ENCODE measurements at places on chromosomes 13 and 19.

GRCh38 chr13:75871059-75871458, 234.9 kb downstream of the LMO7 start:
- DNase-seq: peak; percentile 31

DNA sequence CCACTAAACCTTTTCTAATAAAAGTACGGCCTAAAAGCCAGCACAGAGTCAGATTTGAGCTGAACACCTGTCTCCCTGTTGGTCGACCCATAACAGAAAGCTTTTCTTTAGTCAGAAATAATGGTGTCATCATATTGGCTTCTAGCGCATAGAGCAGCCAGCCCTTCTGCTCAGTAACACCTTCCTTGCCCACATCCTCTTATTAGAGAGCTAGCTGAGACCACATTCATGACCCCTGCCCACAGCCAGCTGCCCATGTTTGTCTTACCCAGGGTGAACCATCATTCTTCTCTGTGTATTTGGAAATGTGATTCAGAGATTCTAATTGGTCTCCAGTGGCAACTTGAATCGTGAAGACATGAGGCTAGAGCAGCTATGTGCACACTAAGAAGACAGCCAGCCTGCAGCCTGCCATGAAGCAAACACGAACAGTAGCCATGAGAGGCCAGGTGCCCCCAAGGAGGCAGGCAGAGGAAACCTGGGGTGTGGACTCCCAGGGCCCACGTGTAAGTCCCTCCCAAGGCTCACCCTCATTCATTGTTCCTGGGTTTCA, 82.3 kb upstream of the PDCD5 start:
- peak; percentile 62 for DNase-seq

DNA sequence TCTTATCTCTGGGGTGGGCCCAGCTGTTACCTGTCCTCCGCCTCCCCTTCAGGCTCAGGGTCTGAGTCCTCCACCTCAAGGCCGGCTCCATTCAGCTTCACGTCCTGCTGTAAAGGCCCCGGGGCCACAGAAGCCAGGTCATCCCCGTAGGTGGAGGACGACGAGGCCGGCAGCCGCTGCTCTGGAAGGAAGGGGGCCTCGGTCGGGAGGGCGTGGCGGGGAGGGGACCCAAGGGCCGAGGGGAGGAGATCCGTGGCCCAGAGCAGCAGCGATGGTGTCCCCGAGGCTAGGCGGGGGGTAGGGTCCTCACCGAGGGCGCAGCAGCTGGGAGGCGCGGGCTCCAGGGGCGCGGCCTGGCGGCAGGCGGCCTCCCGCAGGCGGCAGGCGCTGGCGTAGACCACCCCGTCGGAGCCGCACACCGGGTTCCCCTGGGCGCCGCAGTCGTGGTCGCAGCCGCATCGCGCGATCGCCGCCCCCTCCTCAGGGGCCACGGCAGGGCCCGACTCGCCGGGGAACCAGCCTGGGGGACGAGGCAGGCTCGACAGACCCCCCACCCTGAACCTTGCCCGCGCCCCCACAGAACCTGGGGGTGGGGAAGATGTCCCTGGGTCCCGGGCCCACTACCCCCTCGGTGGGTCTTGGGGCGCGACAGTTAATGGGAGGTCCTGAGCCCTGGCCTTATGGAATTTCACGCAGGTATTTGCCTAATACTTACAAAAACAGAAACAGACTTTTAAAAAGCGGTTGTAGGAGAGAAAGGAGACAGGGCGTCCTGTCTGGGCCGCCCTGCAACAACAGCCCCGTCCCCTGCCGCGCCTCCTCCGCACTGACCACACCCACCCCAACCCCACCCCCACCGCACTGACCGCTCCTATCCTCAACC, 7.6 kb downstream of the F2RL3 start:
- peak; percentile 48 for DNase-seq

- no peak for DNase-seq
Measured at GRCh38 chr13:25977671-25978070, 74.1 kb downstream of the SHISA2 start.

GRCh38 chr13:23945612-23946011, 48.3 kb upstream of the C1QTNF9B start:
- no peak for DNase-seq

DNA sequence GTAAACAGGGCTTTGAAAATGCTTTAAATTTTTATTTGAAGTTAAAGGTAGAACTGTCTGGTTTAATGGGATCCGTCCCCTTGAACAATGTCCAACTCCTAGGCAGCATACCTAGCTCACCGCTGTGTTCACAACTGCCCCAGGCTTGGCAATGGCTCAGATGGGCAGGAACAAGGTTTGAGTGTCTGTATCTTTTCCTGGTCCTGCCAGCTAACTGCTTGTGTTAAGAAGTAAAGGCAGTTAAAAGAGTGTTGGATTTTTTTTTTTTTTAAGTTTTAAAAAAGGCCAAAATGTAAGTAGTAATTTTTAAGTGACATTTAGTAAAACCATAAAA, 66.7 kb upstream of the FNDC3A start:
- DNase-seq: no peak

GRCh38 chr19:56705939-56706338, 34.4 kb upstream of the ZNF835 start:
- DNase-seq: no peak

DNA sequence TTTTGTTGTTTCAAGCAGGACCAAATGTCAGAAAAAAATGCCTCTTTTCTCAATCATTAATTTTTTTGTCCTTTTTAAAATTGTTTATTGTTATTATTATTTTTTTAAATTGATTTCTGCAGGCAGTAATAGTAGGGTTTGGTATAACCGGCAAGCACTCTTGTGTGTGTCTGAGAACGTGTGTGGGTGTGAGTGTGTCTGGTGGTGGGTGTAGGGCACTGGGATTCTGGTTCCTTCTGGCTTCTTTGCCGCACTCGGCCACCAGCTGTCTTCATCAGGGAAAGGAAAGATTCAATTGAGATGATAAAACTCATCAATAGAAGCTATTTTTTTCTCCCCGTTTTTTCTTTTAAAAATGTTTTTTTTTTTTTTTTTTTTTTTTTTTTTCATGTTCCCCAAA, 56.4 kb downstream of the IER2 start:
- DNase-seq: no peak

GRCh38 chr19:44512326-44513298, 12.3 kb upstream of the ZNF180 start:
- DNase-seq: peak; percentile 48

- DNase-seq: peak; percentile 77
Measured at GRCh38 chr19:15452111-15453047, 2.6 kb upstream of the WIZ start.

DNA sequence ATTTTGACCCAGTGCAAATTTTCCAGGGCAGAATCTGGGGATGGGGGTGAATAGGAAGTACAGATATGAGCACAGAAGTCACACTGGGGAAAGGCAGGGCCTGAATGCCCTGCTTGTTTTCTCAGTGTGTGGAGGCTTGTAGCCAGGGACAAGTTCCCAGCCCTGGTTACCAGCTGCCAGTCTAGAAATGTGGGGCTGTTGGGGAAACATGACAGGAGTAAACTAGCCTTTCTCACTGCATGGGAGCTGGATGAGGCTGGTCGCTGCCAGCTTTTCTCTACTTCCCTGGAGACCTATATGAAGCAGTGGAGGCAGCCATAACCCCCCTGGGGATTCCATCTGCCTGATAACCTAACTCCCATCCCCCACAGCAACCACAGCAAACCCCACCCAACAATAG, 2267.7 kb downstream of the PCDH9 start:
- no peak for DNase-seq

GRCh38 chr13:63851526-63851925, 2435.9 kb upstream of the PCDH20 start:
- DNase-seq: no peak

- DNase-seq: no peak
Measured at GRCh38 chr13:54486421-54487166, 1458.0 kb downstream of the OLFM4 start.

DNA sequence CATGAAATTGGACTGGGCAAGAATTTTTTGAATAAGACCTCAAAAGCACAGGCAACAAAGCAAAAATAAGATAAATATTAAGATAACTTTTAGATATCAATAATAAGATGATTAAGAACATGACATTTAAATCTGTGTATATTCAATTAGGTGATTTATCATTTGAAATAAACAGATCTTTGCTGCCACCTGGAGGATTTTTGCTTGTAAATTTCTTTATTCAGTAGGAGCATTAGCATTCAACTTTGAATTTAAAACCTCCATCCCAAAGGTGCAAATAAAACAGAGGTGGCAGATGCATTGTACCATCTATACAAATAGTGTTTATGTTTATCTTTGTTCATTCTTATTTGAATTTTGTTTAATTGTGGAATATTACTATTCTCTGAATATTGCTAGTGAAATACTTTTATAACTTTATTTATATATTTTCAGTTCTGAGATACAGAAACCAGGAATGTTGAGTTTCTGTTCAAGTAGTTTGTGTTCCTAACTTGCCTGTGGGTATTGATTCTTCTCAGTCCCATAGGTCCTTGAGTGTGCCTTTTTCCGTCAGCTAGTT, 20.9 kb downstream of the COG6 start:
- peak; percentile 61 for DNase-seq

DNA sequence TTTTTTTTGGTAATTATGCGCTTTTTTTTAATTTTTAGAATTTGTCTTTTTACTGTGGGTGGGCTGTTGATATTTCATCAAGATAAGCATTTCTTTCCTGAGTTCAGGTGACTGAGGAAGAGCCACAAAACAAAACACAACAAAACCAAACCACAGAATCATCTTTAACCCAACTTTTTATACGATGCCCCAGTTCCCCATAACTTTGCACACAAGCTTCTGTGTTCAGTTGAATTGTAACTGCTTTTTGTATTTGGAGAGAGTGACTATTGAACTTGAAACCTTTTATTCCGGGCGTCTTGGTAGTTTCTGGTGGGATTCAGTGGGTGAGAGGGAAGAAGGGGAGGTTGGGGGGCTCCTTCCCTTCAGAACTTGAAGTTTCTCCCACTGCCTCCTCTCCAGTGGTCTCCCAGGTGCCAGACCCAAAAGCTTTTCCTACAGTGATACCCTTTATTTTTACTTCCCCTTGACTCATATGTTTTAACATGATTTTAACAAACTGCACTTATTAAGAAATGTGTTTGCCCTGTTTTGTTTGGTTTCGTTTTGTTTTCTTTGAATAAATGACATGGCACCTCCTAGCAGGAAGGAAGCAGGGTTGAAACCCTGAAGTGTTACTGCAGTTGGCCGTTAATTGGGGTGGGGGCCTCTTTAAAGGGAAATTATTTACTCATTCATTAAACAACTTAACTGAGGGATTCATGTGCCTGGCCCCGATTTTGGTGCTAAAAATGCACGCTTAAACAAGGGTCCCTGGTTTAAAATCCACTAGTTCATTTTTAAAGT, 2.7 kb upstream of the CCDC97 start:
- no peak for DNase-seq

- no peak for DNase-seq
Measured at GRCh38 chr13:19860884-19861655, 2.4 kb downstream of the ZMYM5 start.

- peak; percentile 92 for DNase-seq
Measured at GRCh38 chr19:3721131-3721886, 13.1 kb downstream of the TJP3 start.

DNA sequence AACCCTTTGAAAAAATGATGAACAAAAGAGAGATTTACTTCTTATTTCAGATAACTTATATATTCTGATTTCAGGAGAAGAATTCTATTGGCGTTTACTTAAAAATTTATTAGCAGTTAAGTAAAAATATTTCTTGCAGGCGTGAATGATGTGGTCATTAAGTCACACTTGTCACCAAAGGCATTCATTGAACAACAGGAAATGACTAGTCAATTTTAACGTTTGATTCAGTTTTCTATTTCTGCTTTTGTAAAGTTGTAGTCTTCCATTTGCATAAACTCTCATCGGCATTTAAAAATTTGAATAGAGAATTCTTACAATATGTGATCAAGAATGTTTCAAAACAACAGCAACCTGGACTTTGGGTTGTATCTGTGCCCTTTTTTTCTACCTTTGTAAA, 83.4 kb downstream of the GPR12 start:
- no peak for DNase-seq

DNA sequence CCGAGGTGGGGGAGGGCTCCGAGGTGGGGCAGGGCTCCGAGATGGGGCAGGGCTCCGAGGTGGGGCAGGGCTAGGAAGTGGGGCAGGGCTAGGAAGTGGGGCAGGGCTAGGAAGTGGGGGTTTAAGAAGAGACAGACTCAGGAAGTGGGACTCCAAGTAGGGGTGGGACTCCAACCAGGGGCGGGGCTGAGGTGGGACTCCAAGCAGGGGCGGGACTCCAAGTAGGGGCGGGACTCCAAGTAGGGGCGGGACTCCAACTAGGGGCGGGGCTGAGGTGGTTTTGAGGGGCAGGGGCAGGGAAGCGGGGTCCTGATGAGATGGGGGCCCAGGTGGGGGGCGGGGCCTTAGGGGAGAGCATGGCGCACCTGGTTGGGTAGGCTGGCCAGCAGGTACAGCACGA, 13.6 kb downstream of the CFD start:
- no peak for DNase-seq

DNA sequence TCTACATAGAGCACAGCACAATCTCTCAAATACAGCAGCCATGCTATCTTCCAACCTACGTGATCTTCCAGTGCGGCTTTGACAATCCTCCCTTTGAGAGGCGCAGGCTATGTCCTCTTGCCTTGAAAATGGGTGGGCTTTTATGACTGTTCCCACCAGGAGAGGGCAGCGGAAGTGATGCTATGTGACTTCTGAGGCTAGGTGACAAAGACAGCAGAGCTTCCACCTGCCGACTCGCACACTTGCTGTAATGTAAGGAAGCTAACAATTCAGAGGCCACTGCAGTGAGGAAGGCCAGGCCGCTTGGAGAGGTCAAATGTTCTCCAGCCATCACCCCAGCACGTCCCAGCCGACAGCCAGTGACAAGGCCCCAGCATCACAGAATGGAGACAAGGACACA, 65.8 kb downstream of the MRPL57 start:
- peak; percentile 3 for DNase-seq

DNA sequence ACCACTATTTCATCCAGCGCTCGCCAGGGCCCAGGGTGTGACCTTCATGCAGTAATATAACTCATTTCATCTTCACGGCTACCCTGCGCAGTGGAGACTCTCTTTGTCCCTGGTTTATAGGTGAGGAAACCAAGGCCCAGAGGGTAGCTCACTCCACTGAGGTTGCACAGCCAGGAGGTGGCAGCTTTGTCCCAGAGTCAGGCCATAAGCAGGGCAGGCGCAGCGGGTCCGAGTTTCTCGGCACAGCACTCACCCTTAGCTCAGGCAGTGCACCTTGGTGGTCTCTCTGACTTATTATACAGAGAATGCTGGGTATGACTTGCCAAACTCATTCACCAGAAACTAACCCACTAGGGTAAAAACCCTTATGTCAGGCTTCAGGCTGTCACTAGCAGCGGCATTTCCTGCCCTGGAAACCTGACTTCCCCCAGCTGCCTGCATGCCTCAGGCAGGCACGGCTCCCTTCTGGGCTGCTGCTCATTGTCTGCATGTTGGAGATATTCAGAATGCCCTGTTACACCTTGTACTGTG, 24.5 kb downstream of the PPP5C start:
- no peak for DNase-seq

GRCh38 chr19:51702103-51702824, 9.1 kb downstream of the SPACA6 start:
- DNase-seq: no peak

DNA sequence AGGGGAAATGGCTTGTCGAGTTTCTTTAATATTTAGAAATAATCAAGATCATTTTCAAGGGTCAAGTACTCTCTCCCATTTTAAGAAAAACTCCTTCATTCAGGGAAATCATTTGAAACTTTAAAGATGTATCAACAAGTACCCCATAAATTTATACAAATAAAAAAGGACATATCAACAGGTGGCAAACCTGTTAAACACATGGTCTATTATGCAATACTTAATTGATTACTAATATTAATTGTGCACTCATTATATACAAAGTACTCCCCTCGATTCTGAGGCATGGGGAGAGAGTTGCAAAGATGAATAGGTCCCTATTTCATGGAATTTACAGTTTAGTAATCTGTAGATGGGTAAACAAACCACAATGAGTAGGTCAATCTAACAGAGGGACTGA, 2.1 kb upstream of the LRCH1 start:
- no peak for DNase-seq

Measured in NCI-H146 (cell line).